ENCODE measurements at places on chromosomes 12 and 14.

GRCh38 chr14:31277085-31277484 lies 69.5 kb upstream of the HECTD1 start:
- no peak for DNase-seq

DNA sequence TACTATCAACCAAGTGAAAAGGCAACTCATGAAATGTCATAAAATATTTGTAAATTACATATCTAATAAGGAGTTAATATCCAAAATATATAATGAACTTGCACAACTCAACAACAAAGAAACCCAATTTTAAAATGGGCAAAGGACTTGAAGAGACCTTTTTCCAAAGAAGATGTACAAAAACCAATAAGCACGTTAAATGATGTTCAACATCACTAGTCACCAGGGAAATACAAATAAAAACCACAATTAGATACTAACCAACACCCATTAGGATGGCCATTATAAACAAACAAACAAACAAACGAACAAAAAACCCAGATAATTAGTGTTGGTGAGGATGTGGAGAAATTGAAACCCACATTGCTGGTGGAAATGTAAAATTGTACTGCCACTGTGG lies 92.3 kb upstream of the ARID2 start:
- DNase-seq, result no peak

DNA sequence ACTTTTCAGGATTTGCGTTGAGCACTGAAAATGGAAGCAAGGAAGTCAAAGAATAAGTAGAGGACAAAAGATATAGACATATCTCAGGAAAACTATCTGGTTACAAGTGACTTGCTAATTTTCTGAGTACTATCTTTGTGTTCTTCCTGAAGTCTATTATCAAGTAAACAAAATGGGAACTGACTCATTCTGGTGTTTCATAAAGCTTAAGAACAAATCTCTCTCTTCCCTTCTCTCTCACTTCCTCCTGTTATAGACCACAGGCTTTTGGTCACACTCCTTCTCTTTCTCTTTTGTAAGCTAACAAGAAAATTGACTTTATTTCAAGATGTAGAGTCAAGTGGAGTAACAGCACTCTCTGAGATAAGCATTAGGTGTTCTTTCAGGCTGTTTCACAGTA lies 406.6 kb upstream of the SYT1 start:
- no peak for DNase-seq

GRCh38 chr12:102539651-102540553 lies 59.5 kb upstream of the IGF1 start:
- peak; percentile 96 for DNase-seq

- no peak for DNase-seq
Measured at GRCh38 chr12:105281694-105282049, 45.7 kb upstream of the APPL2 start.

GRCh38 chr14:61756135-61756534 lies 6.1 kb upstream of the SNAPC1 start:
- no peak for DNase-seq

GRCh38 chr12:117026921-117027250 lies 72.3 kb downstream of the TESC start:
- DNase-seq, result no peak

- no peak for DNase-seq
Measured at GRCh38 chr12:20963303-20963702, 152.8 kb downstream of the SLCO1B3 start.

All from fibroblast of skin of scalp (primary cell).